ENCODE measurements at places on chromosomes 3 and 15.

DNA sequence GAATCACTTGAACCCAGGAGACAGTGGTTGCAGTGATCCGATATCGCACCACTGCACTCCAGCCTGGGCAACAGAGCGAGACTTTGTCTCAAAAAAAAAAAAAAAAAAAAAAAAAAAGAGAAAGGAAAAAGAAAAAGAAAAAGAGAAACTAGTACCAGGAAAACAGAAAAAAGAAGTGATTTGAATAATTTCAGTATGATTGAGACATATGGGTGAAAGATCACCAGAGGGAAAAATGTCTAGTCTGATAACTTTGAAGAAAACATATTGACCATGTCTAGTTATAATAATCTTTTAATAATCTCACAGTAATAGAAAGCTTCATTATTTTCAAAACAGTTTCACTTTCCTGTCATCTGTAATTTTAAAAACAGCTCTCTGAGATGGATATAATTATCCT, 16.4 kb downstream of the TGFBR2 start:
- DNase-seq = no peak

DNA sequence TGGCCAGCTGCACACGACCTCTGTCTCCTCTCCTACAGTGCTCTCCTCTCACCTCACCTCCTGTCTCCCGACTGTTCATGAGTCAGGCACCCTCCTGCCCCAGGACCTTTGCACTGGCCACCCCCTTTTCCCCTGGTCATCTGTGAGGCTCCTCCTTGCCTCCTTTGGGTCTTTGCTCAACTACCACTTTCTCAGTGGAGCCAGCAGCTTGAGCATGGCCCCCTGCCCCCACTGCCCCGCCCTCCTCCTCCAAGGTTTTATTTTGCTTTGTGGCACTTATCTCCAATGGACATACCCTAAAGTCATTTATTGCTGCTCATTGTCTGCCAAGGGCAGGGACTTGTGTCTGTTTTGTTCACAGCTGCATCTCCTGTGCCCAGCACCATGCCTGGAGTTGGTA, 64.3 kb downstream of the MGLL start:
- DNase-seq = no peak

DNA sequence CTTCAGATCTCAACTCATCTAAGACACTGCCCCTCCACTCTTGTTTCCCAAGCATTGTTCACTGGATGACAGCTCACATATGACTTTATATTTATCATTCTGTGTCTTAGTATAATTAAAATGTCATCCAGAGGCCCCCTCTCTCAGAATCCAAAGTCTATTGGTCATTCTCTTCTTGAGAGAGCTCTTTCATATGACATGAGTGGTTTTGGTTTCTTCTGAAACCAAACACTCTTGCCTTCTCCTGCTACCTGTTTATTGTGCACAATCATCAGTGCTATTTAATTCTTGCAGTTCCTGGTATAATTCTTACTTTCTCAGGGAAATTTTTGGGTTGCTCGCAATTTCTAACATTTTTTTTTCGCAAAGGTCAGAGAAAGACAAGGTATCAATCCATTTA, 249.5 kb downstream of the IL5RA start:
- DNase-seq = no peak

DNA sequence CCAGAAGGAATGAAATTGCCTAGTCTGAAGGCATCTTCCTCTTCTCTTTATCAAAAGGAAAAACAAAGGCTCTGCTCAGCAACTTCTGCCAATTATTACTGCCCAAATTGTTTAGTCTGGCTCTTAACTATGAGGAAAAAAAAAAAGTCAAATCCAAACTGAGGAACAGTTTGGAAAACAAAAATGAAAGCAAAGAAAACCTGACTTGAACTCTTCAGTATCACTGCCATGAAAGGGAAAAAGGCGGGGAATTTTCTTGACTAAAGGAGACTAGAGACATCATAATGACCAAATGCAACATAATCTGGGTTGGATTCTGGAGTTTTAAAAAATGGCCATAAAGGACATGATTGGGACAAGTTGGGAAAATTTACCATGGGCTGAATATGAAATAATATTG, 156.3 kb downstream of the STT3B start:
- no peak for DNase-seq

- no peak for DNase-seq
Measured at GRCh38 chr15:88661761-88662556, 23.1 kb downstream of the ISG20 start.

DNA sequence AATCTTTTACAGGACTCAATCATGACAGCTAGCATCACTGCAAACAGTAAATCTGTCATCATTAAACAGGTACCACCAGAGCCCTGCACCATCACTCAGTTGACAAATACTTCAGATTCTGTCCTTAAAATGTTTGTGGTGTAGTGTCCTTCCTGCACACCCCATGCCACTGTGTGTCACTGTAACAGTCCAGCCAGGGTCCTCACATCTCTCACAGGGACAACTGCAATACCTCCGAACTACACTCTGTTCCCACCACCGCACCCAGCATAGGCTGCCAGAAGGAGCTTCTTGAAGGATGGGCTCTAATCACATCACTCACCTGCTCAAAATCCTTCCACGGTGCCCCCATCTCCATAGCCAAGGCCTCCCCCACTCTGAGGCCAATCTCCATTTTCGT, 90.2 kb upstream of the FGF12 start:
- DNase-seq = no peak

DNA sequence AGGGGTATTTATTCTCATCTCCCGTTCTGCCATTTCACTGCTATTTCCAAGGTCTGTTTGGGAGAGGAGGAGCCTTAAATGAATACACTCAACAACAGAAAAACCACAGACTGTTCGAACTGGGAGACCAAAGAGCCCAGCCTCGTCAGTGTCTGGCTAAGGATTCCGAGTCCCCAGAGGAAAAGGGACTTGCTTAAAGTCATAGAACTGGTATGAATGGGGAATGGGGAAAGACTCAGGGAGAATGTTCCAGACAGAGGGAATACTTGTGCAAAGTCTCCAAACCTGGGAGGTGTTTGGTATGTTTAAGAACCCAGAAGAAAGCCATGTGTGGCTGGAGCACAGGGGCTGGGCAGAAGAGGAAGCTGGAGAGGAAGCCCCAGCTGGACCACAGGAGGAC, 46.9 kb downstream of the FAM43A start:
- no peak for DNase-seq

DNA sequence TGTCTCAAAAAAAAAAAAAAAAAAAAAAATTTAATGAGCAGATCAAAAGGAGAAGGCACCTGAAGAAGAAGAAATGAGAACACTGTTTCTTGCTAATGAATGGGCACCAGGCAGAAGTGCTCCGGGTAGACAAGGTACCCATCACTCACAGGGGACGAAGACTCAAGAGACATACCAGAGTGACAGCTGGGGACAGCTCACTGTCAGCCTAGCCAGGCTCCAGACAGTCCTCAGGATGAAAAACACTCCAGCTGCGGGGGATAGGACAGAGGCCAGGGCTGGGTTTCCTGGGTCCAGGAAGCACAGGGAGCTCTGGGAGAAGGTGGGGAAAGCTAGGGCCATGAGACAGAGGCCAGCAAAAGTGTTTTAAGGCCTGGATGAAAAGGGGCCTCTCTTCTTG, 48.5 kb upstream of the PARL start:
- no peak for DNase-seq

Measured in HepG2 (cell line).